ENCODE measurements at places on chromosomes 7 and 10.

- DNase-seq: peak; percentile 12
Measured at GRCh38 chr10:13272164-13272571, 27.7 kb downstream of the PHYH start.

DNA sequence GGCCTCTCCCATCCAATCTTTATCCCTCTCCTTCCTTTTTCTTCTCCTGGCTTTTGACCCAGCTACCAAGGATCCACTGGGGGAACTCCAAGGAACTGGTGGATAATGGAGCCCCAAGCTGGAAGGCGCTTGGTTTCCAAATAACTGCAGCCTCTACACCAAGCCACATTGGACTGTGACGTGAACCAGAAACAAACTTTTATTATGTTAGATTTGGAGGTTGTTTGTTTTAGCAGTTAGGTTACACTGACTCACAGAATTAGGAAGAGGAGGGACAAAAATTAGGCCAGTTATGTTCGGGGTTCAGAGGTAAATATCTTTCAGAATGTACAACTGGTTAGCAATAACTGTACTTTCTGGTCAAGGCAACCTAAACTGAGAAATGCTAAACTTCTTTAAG is 21.3 kb upstream of the ANK3 start:
- DNase-seq: no peak

GRCh38 chr7:11620406-11621253 is 211.4 kb downstream of the THSD7A start:
- no peak for DNase-seq

GRCh38 chr7:135337506-135337905 is 103.9 kb downstream of the STRA8 start:
- DNase-seq: no peak

GRCh38 chr10:119136084-119136483 is 29.4 kb downstream of the SFXN4 start:
- DNase-seq: no peak

- peak; percentile 50 for DNase-seq
Measured at GRCh38 chr7:81457852-81458522, 311.9 kb downstream of the HGF start.

GRCh38 chr7:77802557-77803405 is 4.2 kb downstream of the PHTF2 start:
- DNase-seq: peak; percentile 16

GRCh38 chr7:131604841-131605279 is 48.4 kb upstream of the PODXL start:
- DNase-seq: peak; percentile 54

GRCh38 chr10:555682-556350 is 133.7 kb downstream of the DIP2C start:
- DNase-seq: no peak

DNA sequence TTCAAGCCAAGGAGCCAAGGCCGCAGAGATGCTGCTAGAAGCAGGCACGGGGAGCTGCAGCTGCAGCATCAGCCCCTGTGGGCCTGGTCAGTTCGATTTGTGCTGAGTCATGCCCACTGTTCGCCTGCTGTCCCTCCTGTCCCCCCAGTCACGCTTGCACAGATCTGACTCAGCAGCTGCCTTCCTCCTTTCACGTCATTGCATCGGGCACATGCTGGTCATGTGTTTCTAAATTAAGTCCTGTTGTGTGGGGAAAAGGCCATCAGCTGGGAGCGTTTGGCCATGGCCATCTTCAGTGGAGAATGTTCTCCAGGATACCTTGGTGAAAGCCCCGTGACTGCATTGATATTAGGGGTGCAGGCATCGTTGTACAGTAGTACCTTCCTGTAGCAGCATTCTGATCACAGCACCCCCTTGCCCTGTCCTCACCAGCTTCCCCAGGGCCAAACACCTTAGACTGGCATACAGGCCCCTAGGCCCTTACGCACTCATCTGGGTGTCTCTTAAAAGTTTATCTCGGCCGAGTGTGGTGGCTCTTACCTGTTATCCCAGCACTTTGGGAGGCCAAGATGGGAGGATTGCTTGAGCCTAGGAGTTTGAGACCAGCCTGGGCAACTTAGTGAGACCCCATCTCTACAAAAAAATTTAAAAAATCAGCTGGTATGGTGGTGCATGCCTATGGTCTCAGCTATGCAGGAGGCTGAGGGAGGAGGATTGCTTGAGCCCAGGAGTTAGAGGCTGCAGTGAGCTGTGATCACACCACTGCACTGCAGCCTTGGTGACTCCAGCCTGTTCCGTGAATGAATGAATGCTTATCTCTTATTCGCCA is 23.2 kb downstream of the POR start:
- DNase-seq: peak; percentile 86

- DNase-seq: peak; percentile 8
Measured at GRCh38 chr10:76119515-76119914, 688.1 kb downstream of the LRMDA start.

DNA sequence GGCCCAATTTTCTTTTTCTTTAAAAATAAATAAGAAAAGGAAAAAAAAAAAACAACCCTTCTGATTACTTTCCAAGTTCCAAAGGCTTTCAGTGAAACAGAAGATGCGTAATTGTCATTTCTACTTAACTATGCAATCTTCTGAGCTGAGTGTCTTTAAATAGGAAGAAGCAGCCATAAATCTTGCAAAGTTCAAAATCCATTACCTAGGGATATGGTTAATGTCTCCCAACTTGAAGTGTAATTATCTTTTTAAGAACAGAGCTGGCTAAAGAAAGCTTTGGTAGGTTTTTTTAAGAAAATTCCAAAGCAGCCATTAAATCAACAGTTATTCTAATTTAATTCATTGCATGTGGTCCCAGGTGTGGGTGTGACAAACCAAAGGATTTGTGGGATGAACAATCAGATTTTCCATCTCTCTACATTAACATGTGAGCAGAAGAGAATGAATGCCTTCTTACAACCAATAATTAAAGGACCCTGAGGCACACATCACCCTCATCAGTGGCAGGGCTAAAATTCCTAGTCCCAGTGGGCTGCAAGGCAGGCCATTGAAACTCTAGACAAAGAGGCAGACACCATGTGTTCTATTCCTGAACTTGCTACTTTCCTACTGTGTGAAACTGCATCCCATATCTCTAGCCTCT is 419.2 kb downstream of the REEP3 start:
- no peak for DNase-seq

DNA sequence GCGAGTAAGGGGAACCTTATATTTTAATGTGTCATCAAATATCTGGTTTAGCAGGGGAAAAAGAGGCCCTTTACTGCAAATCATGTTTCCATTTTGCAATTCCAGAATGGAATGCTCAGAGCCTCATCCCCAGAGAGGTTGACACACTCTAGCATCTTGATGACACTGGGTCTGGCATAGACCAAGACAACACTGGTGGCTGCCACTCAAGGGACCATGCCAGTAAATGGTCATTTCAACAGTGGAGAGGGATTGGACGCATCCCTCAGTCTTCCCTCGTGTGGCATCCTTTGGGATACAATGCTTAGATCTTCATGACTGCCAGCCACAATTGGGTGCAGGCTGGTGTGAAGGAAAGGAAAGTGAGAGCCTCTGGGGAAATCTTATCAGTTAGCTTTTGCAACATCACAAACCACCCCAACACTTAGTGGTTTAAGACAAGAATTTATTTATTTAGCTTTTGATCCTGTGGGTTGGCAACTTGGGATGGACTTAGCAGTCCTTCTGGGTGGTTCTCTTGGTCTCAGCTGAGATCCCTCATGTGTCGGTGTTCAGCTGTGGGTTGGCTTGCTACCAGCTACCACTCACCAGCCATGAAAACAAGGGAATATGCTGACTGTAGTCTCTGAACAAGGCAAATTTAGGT is 21.6 kb downstream of the TACC2 start:
- DNase-seq: peak; percentile 54

GRCh38 chr7:105118612-105119600 is 104.9 kb downstream of the KMT2E start:
- DNase-seq: no peak

GRCh38 chr10:80122746-80123145 is 9.8 kb upstream of the PLAC9 start:
- DNase-seq: no peak

- no peak for DNase-seq
Measured at GRCh38 chr7:145959981-145960380, 156.6 kb upstream of the CNTNAP2 start.

DNA sequence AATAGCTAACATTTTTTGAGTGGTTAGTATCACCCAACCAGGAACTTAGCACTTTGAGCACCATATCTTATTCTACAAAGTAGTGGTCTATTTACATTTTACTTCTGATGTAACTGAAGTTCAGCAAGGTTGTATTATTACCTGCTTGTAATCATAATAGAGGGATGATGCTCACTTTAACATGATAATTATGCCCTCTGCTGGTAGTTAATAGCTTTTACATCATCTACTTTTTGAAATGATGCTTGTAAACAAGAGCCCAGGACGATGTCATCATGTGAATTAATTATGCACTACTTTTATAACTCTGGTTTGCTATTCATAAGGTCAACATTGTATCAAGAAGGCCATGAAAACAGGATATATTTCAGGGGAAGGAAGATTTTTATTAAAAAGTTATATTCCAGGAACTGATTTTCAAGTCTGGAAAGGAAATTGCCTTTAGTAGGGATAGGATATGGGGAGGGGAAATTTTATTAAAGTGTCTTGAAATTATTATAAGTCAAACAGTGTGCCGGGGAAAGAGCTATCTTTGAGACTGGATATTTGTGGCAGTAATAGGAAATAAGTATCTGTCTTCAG is 80.3 kb upstream of the SCIN start:
- peak; percentile 31 for DNase-seq

- DNase-seq: peak; percentile 55
Measured at GRCh38 chr10:24694086-24694485, 29.6 kb downstream of the ARHGAP21 start.

- DNase-seq: no peak
Measured at GRCh38 chr7:13802651-13803050, 186.8 kb downstream of the ETV1 start.

- DNase-seq: peak; percentile 23
Measured at GRCh38 chr7:17681965-17682364, 258.3 kb downstream of the SNX13 start.

DNA sequence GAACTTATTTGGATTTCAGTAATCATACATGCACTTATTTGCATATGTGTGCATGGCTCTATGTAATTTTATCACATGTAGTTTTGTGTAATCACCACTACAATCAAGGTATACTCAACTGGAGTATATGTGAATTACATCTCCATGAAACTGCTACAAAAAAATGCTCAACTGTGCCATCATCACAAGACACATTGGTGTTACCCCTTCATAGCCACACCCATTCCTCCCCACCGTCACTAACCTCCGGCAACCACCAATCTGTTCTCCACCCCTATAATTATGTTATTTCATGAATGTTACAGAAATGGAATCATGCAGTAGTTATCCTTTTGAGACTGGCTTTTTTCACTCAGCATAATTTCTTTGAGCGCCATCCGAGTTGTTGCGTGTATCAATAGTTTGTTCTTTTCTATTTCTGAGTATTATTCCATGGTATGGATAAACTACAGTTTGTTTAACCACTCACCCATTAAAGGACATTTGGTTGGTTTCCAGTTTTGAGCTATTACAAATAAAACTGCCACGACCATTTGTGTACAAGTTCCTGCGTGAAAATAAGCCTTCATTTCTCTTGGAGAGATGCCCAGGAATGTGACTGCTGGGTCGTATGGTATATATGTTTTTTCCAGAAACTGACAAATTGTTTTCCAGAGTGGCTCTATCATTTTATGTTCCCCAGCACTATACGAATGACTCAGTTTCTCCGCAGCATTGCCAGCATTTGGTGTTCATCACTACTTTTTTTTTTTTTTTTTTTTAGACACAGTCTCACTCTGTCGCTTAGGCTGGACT is 11.3 kb upstream of the SMO start:
- no peak for DNase-seq

DNA sequence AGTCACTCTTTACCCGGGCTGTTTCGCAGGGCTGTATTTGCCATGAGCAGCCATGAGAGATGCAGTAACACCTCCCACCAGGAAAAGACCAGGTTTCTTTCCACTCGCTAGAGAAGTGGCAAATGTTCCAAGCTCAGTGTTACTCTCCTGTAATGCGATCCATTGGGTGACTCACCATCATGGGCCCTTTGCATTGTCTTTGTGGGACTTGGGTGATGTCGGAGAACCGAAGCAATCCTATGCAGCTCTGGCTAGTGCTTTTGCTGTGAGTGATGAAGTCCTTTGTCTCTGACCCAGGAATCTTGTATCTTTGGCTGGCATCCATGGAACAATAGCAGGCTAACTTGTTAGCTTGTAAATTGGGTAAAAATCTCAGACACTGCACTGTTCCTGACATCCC is 40.0 kb downstream of the GHRHR start:
- DNase-seq: peak; percentile 4

- DNase-seq: no peak
Measured at GRCh38 chr10:44105696-44106095, 279.2 kb downstream of the CXCL12 start.

GRCh38 chr10:76544789-76545188 is 1092.8 kb downstream of the KCNMA1 start:
- DNase-seq: no peak

GRCh38 chr7:93218997-93219827 is 7.1 kb downstream of the HEPACAM2 start:
- DNase-seq: no peak

DNA sequence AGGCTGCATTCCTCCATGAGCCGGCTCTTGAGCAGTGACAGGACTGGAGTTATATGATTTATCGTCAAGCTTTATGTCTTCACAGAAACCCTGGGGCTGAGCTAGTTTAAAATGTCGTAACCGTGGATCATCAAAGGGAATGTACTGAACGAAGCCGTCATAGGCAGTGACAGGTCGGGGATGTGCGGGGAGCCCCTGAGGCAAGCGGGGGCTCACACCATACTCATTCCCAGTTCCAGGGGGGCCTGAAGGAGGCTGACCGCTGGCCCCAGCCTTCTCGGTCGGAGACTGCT is 30.7 kb downstream of the JCAD start:
- peak; percentile 17 for DNase-seq

- peak; percentile 84 for DNase-seq
Measured at GRCh38 chr10:50431133-50431532, 179.8 kb upstream of the ASAH2 start.

DNA sequence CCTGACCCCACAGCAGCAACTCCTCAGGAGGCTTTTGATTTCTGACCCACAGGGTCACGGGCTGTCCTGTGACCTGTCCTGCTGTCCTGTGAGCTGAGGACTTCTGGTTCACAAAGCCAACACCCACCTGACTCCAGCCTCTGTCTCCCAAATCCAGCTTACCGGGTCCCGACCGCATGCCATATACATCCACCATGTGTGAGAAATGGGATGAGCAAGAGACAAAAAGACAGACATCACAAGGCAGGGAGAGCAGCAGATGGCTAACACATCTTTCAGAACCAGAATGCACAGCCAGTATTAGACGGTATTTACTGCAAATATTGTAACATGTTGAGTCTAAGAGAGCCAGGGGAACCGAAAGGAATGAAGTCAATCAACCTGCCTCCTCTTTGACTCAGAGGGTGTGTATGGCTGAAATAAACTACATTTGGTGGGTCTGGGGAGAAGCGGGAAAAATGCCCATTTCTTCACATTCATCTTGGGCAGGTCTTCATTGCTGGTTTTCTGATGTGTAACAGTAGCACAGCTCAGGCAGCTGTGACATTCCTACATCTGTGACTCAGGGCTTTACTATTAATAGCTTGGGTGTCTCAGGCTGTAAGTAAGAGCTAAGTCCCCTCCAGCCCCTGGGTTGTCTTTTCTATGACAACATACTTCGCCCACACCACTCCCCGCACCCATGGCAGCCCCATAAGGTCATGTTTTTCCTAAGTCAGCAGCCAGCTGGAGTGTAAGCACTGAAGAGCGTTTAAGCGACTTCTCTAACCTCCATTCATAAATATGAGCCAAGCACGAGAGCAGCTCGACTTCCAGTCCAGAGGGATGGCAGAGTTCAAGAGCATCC is 25.0 kb downstream of the ABLIM1 start:
- DNase-seq: peak; percentile 81

Measured in iris pigment epithelial cell (primary cell).